ENCODE measurements at places on chromosomes 1 and 21. TPM values are rescaled to one million over a fixed set of nuclear protein-coding genes. Genes with fewer than 3 reads are reported as not detected.

The SPRR4 gene
- total RNA-seq, result not detected

The C1QA gene
- total RNA-seq, result 51.6 TPM

The PRDM16 gene
- 10.2 TPM for total RNA-seq

The FCMR gene
- total RNA-seq, result 2.5 TPM

The GUCA2B gene
- total RNA-seq, result not detected

The RABIF gene
- total RNA-seq, result 4.8 TPM

Data from metanephros (tissue), 2 donors.